ENCODE measurements at places on chromosomes 5 and 9. TPM values are rescaled to one million over a fixed set of nuclear protein-coding genes. Genes with fewer than 3 reads are reported as not detected.

Gene ROR2
- not detected for total RNA-seq

Gene MYOT
- total RNA-seq, result not detected

Gene SPINK14
- not detected for total RNA-seq

Gene GARIN3
- total RNA-seq, result not detected

- no peak for DNase-seq
- peaks cover 41% of the 10 kb centered on the region for H3K4me1 ChIP-seq
- no peaks in the 10 kb centered on the region for H3K27me3 ChIP-seq
- peak overlapping the region; percentile 73 for H3K27ac ChIP-seq
- no peak overlapping the region for H3K4me3 ChIP-seq
- H3K36me3 ChIP-seq, result peaks cover 49% of the 10 kb centered on the region
Observed at GRCh38 chr5:96037128-96037527, 75.5 kb upstream of the ELL2 start.

- H3K4me3 ChIP-seq, result no peak overlapping the region
- H3K27ac ChIP-seq, result no peak overlapping the region
- peaks cover 7% of the 10 kb centered on the region for H3K27me3 ChIP-seq
Observed at GRCh38 chr9:36140086-36141084, 3.9 kb downstream of the GLIPR2 start.

DNA sequence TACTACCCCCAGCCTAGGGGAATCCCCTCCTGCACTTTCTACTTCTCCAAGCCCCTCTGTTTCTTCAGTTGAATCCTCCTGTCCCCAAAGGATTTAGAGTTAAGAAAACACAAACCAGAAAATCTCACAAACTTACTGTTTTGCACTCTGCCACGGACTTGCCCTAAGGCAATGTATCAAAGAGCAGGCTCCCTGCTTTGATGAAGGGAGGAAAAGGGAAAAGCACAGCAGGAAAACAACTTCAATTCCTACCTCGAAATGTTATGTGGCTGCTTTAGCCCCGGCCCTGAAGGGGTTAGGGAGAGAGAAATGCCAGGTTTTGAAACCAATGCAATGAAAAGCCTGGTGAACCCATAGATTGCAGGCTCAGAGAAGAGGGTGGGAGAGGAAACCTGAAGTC, 254.7 kb downstream of the MAN2A1 start:
- H3K27ac ChIP-seq, result no peak overlapping the region
- H3K36me3 ChIP-seq, result no peaks in the 10 kb centered on the region
- no peaks in the 10 kb centered on the region for H3K4me1 ChIP-seq
- no peak overlapping the region for H3K4me3 ChIP-seq
- peaks cover 12% of the 10 kb centered on the region for H3K27me3 ChIP-seq

Gene PRRT1B
- not detected for total RNA-seq

- no peak overlapping the region for H3K4me3 ChIP-seq
- no peaks in the 10 kb centered on the region for H3K36me3 ChIP-seq
- H3K4me1 ChIP-seq, result peaks cover 10% of the 10 kb centered on the region
- H3K27ac ChIP-seq, result no peak overlapping the region
Observed at GRCh38 chr9:131976157-131977108, 103.2 kb downstream of the MED27 start.

DNA sequence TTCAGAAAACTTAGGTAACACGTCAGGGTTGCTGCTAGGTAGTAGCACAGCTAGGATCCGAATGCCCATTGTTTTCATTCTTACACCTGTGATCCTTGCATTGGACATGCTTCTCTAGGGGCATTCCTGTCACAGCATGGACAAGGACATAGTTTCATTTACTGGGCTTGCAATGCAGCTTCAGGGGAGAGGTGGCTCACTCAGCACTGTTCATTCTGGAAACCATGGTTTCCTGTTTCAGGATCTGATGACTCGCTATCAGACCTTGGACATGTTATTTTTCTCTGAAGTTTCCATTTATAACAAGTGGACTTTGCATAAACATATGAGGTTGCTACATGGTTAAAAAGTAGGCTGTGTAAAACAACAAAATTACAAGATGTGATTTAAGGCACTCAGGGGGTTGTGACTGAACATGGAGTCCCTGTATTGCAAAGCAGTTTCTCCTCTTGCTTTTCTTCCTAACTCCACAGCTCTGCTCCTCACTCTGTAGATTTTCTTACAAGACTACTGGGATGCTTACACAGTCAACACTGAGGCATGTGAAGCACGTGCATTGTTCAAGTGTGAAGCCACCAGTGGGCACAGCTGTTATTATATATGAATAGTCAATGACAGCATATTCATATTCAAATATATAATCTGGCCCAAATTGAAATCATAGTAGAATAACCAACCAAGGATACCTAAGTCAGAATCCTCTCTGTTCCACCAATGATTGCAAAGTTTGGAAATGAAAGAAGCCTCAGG, 66.1 kb upstream of the STK32A start:
- no peaks in the 10 kb centered on the region for H3K27me3 ChIP-seq
- no peak overlapping the region for H3K27ac ChIP-seq
- no peaks in the 10 kb centered on the region for H3K4me1 ChIP-seq
- no peaks in the 10 kb centered on the region for H3K36me3 ChIP-seq

- H3K4me3 ChIP-seq, result no peak overlapping the region
- no peaks in the 10 kb centered on the region for H3K4me1 ChIP-seq
- DNase-seq, result no peak
- H3K36me3 ChIP-seq, result peaks cover 7% of the 10 kb centered on the region
- H3K27ac ChIP-seq, result no peak overlapping the region
- peaks cover 32% of the 10 kb centered on the region for H3K27me3 ChIP-seq
Observed at GRCh38 chr9:37383393-37383792, 39.1 kb upstream of the GRHPR start.

- no peak overlapping the region for H3K4me3 ChIP-seq
- H3K36me3 ChIP-seq, result no peaks in the 10 kb centered on the region
- H3K27me3 ChIP-seq, result no peaks in the 10 kb centered on the region
- no peak for DNase-seq
- no peak overlapping the region for H3K27ac ChIP-seq
Observed at GRCh38 chr9:117464941-117465616, 50.2 kb upstream of the ASTN2 start.

Gene NPDC1
- total RNA-seq, result 185 TPM

Gene CXCL14
- total RNA-seq, result not detected

Gene SLIT3
- 7.3 TPM for total RNA-seq

GRCh38 chr5:65043843-65044359, 275.2 kb downstream of the CWC27 start:
- no peaks in the 10 kb centered on the region for H3K27me3 ChIP-seq
- peaks cover 38% of the 10 kb centered on the region for H3K4me1 ChIP-seq
- no peak overlapping the region for H3K4me3 ChIP-seq
- no peak overlapping the region for H3K27ac ChIP-seq

- no peak overlapping the region for H3K27ac ChIP-seq
- H3K36me3 ChIP-seq, result peaks cover 42% of the 10 kb centered on the region
- DNase-seq, result no peak
- no peaks in the 10 kb centered on the region for H3K27me3 ChIP-seq
- peaks cover 16% of the 10 kb centered on the region for H3K4me1 ChIP-seq
Observed at GRCh38 chr5:73384861-73385260, 63.7 kb downstream of the FOXD1 start.

Gene CATSPER3
- total RNA-seq, result 0.25 TPM

DNA sequence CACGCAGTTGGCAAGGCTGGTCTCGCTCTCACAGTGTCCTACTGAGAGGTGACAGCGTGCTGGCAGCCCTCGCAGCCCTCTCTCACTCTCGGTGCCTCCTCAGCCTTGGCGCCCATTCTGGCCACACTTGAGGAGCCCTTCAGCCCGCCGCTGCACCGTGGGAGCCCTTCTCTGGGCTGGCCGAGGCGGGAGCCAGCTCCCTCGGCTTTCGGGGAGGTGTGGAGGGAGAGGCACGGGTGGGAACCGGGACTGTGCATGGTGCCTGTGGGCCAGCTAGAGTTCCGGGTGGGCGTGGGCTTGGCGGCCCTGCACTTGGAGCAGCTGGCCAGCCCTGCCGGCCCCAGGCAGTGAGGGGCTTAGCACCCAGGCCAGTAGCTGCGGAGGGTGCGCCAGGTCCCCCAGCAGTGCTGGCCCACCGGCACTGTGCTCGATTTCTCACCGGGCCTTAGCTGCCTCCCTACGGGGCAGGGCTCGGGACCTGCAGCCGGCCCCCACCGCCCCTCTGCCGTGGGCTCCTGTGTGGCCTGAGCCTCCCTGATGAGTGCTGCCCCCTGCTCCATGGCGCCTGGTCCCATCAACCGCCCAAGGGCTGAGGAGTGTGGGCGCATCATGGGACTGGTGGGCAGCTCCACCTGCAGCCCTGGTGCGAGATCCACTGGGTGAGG, 15.7 kb upstream of the RNF180 start:
- H3K4me1 ChIP-seq, result no peaks in the 10 kb centered on the region
- no peak for DNase-seq
- no peaks in the 10 kb centered on the region for H3K27me3 ChIP-seq
- no peak overlapping the region for H3K4me3 ChIP-seq
- H3K36me3 ChIP-seq, result no peaks in the 10 kb centered on the region

DNA sequence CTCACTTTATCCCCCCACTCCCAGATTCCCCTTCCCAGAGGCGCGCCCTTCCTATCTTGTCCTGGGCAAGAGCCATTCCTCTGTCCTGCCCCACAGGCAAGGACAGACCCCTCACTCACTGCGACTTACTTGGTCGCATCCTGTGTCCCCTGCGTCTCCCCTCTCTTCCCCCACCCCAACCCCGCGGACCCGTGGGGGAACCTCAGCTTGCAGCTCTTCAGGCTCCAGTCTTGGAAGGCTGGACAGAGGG, 542 bp downstream of the GGTA1 start:
- no peak overlapping the region for H3K27ac ChIP-seq
- H3K4me1 ChIP-seq, result peaks cover 24% of the 10 kb centered on the region
- H3K27me3 ChIP-seq, result peaks cover 45% of the 10 kb centered on the region

DNA sequence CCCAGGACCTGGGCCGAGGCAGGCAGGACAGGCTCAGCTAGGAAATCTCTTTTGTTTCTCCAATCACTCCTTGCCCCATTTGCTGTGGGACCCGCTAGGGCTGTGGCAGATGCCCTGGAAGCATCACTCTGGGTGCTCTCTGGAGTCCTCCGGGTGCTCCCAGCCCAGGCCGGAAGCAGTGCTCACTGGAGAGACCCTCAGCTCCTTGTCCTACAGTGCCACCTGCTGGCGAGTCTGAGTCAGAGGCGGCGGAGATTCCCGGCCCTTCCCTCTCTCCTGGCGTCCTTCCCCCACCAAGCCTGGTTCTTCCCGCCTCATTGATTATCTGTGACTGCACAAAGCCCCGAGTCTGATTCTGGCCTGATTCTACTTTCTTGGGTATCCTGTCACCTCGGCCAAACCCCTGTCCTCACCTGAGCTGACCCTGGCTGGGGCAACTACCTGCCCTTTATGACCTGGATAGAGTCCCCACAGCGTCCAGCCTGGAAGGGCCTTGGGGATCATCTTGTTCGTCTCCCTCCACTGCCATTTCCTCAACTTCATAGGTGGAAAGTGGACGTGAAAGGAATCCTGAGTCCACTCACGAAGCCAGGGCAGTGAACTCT, 7.3 kb upstream of the BARHL1 start:
- no peak overlapping the region for H3K27ac ChIP-seq
- peak; percentile 63 for DNase-seq
- H3K27me3 ChIP-seq, result peaks cover 35% of the 10 kb centered on the region
- peaks cover 9% of the 10 kb centered on the region for H3K4me1 ChIP-seq
- H3K4me3 ChIP-seq, result no peak overlapping the region

Gene RFESD
- 1.3 TPM for total RNA-seq

DNA sequence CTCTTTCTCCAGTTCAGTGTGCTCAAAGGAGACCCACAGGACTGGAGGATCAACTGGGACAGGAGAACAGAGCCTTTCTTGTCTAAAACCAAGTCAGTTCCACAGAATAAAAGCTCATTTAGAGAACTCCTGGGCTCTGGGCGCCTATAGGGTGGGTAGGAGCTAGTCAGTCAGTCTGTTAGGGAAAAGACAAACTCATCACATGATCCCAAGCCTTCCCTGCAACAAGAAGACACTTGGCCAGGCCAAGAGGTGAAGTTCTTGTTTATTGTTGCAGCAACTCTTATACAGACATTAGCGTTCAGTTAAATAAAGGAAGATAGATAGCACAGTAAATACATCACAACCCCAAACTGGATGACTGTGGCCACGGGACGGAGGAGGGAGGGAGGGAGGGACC, 102.3 kb downstream of the ENTREP1 start:
- no peak overlapping the region for H3K27ac ChIP-seq
- H3K36me3 ChIP-seq, result peaks cover 20% of the 10 kb centered on the region
- H3K27me3 ChIP-seq, result peaks cover 2% of the 10 kb centered on the region
- H3K4me3 ChIP-seq, result no peak overlapping the region
- no peak for DNase-seq
